Large intestine (tissue), 12 donors: ENCODE measurements at places on chromosomes 6 and 20.

DNA sequence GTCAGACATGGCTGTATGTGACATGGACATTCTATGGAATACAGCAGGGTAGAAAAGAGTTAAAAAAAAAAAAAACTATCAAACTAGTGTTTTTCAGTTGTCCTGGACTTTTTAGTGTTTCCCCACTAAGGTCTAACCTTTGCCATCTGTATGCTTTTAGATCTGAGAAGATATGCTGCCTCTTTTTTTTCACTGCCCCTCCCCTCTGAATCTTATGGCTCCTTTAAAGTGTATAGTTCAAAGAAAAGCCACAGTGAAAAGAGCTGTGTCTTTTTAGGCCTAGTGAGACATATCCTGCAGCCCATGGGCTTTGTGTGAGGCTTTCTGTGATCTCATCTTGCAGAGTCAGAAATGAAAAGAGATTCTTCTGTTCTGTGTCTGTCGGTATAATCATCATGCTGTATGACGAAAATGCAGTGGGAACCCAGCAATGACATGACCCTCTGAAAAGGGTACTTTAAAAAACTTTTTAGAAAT lies 29.3 kb downstream of the ADGRG6 start:
- no peak overlapping the region for H3K27ac ChIP-seq
- no peaks in the 10 kb centered on the region for H3K27me3 ChIP-seq
- no peak for DNase-seq

DNA sequence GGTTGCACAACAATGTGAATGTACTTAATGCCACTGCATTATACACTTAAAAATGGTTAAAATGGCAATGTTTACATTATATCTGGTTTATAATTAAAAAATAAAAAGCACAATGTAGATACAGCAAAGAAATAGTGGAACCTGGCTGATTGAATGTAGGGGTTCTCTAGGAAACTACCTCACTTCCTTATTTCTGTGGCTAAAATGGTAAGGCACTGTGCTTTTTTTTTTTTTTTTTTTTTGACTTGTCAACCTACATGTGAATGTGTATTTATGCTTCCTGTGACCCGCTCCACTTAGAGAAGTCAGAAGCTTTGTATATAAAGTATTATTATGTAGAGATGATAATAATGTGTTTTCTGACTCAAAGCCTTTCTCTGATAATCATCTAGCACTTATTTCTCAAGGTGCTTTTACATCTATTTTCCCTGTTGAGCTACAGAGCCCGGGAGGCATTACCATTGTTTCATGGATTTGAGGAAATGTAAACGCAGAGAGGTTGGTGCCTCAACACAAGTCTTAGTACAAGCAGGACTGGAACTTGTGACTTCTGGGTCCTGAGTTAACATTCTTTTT lies 55.0 kb downstream of the SOX4 start:
- no peaks in the 10 kb centered on the region for H3K27me3 ChIP-seq

DNA sequence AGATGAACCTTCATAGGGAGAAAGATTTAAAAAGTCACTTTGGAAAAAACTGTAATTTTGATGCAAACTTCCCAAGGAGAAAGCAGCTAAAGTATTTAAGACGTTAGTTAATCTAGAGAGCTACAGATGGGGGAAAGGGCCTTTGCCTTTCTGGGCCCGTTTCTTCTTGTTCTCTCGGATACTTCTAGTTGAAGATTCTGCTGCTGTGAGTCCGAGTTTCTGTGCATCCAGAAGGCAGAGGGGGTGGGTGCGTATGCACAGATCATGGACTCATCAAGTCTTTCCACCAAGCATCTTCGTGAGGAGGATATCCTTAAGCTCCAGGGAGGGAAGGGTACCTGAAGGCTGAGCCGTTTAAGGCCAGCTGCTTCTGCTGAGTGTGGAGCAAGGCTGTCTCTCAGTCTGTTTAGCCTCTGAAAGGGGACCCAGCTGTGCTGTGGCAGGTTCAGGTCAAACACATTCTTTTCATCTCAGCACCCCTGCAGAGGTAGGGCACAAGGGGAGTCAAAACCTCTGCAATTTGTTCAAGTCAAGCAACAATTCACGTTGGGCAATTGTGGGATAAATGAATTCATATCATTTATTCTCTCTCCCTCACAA lies 4.3 kb downstream of the LAMP5 start:
- no peaks in the 10 kb centered on the region for H3K4me1 ChIP-seq
- H3K27ac ChIP-seq, result no peak overlapping the region
- H3K36me3 ChIP-seq, result no peaks in the 10 kb centered on the region
- DNase-seq, result no peak
- peaks cover 71% of the 10 kb centered on the region for H3K27me3 ChIP-seq

- no peaks in the 10 kb centered on the region for H3K27me3 ChIP-seq
- H3K36me3 ChIP-seq, result no peaks in the 10 kb centered on the region
- DNase-seq, result peak; percentile 96
- no peak overlapping the region for H3K4me3 ChIP-seq
- peaks cover 28% of the 10 kb centered on the region for H3K4me1 ChIP-seq
- peak overlapping the region; percentile 97 for H3K27ac ChIP-seq
Measured at GRCh38 chr20:50790651-50791277, 4.1 kb upstream of the BCAS4 start.

- no peak for DNase-seq
- no peak overlapping the region for H3K27ac ChIP-seq
- no peaks in the 10 kb centered on the region for H3K4me1 ChIP-seq
- no peaks in the 10 kb centered on the region for H3K27me3 ChIP-seq
- H3K36me3 ChIP-seq, result no peaks in the 10 kb centered on the region
Measured at GRCh38 chr6:138656364-138657064, 117.1 kb upstream of the CCDC28A start.

- no peak overlapping the region for H3K4me3 ChIP-seq
- DNase-seq, result no peak
- H3K27ac ChIP-seq, result no peak overlapping the region
- no peaks in the 10 kb centered on the region for H3K36me3 ChIP-seq
Measured at GRCh38 chr6:145839653-145840052, 25.1 kb upstream of the FBXO30 start.

DNA sequence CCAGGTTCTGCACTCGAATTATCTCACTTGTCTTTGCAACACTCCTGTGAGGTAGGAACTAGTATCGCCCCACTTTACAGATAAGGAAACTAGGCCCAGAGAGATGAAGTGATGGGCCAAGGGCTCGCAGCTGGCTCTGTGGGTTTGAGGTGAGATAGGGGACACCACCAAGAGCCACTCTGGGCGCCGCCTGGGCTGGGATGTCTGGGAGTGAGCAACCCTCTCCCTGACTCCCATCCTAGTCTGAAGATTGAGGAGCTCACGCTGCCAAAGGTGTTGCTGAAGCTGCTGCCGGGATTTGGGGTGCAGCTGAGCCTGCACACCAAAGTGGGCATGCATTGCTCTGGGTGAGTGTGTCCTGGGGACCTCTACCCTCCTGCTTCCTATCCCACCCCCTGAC lies 5.4 kb downstream of the BPIFB3 start:
- no peak for DNase-seq
- H3K27me3 ChIP-seq, result no peaks in the 10 kb centered on the region
- H3K4me3 ChIP-seq, result no peak overlapping the region
- H3K36me3 ChIP-seq, result no peaks in the 10 kb centered on the region
- H3K27ac ChIP-seq, result no peak overlapping the region

DNA sequence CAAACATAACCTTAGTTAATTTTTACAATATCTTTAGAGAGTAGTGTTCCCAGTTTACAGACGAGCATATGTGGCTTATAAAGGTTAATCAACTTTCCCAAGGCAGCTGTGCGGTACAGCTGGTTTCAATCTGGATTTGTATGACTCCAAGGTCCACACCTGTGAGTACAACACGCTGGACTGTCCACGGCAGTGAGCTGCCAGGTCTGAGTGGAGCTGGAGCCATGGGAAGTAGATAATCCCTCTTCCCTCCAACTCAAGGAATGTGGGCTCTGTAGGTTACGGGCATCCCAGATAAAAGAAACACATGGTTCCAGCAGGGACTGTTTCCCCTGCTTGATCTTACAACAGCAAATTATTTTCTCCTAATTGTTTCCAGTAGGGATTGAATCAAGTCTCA lies 102.2 kb downstream of the SOD2 start:
- no peak overlapping the region for H3K27ac ChIP-seq
- H3K4me3 ChIP-seq, result no peak overlapping the region
- H3K36me3 ChIP-seq, result no peaks in the 10 kb centered on the region
- DNase-seq, result no peak
- no peaks in the 10 kb centered on the region for H3K27me3 ChIP-seq
